SHP77 (cell line): ENCODE measurements at places on chromosomes 5 and 9.

GRCh38 chr5:34608859-34609648 is 47.1 kb upstream of the RAI14 start:
- DNase-seq: no peak

- DNase-seq: no peak
Observed at GRCh38 chr9:10274988-10275387, 337.8 kb downstream of the PTPRD start.

- no peak for DNase-seq
Observed at GRCh38 chr9:88733651-88734421, 198.9 kb downstream of the NXNL2 start.

- no peak for DNase-seq
Observed at GRCh38 chr9:126461029-126461428, 134.4 kb downstream of the MVB12B start.

DNA sequence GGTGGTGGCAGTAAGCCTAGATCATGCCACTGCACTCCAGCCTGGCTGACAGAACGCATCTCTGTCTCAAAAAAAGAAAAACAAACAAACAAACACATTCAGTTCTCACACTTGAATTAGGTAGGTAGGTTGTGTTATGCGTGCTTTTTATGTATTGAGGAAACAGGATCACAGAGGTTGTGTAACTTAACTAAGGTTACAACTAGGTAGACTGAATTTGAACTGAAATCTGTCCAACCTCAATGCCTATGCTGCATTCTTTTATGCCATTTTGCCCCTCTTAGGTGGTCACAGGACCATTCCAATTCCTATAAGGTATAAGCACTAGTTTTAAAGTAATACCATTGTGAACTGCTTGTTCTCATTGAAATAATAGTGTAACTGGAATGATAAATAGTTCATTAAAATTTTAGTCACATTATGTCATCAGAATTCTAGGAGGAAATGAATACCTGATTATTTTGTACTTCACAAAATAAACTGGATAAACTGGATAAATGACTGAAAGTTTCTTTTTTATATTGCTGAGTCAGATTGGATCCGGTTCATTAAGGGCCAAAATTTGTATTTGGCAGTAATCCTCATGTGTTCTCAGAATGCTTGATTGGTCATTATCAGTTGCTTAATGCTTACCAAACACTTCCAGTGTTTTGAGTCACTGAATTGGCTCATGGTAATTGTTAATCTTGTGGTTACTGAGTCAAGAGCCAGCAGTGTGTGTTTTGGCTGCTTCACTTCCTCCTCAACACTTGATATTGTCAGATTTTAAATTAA is 7.1 kb downstream of the UBAP1 start:
- no peak for DNase-seq

GRCh38 chr5:125478599-125478998 is 732.2 kb upstream of the ZNF608 start:
- no peak for DNase-seq

GRCh38 chr5:174348311-174348981 is 302.9 kb downstream of the NSG2 start:
- no peak for DNase-seq

DNA sequence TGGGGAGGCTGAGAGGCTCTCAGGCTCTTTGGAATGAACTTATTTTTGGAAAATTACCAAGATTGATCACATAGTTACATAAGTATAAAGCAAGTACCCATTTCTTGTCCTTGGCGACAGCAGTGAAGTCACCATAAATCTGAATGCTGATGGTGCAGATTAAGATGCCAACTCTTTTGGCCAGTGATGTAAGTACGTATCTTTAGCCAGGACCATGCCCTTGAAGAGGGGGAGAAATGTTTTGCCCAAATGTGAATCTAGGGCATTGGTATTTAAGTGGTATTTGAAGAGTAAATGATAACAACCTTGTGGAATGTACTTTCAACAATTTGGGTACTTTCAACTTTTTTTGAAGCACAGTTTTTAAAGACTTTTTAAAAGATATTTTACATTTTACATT is 68.2 kb upstream of the RAD23B start:
- no peak for DNase-seq

DNA sequence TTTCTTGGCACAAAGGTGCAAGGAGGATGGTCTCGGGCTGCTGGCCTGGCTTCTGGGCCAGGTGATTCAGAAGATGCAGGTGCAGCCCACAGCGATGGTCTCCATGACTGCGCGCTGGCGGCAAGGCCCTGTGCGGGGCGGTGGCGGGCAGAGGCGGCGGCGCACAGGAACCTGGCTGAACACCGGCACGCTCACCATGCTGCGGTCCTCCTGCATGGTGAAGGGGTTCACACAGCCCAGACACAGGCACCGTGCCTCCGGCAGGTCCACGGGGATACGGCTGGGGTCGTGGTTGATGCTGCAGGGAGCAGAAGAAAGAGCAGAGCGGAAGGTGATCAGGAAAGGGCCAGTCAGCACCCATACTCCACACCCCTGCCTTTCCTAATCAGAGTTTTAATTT is 4.8 kb downstream of the IL17B start:
- DNase-seq: no peak

- no peak for DNase-seq
Observed at GRCh38 chr9:86322973-86323644, 31.1 kb downstream of the TUT7 start.

DNA sequence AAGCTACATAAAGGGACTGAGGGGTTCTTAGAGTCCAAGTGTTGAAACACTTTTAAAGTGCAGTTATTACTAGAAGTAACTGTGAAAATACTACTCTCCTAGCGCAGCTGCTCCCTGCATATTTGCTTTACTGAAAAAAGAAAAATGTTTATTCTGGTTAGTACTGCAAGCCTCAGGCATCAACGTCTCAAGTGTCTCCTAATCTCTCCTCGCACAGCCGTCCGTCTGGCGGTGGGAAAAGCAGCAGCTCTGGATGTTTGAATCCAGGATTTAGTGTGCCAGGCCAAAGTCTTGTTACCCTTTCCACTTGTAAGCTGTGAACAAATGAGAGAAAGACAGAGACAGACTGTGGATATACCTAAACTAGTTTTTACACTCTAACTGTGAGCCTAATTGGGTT is 31.1 kb downstream of the RORB start:
- no peak for DNase-seq

- DNase-seq: no peak
Observed at GRCh38 chr5:149849966-149850910, 94.4 kb downstream of the PDE6A start.

- no peak for DNase-seq
Observed at GRCh38 chr9:109556061-109556460, 58.0 kb upstream of the PTPN3 start.

GRCh38 chr5:57859626-57860025 is 377.0 kb upstream of the ACTBL2 start:
- DNase-seq: no peak

GRCh38 chr9:15867334-15867733 is 314.5 kb downstream of the CCDC171 start:
- DNase-seq: peak; percentile 25

- DNase-seq: no peak
Observed at GRCh38 chr5:39750661-39751060, 325.9 kb upstream of the DAB2 start.

- DNase-seq: no peak
Observed at GRCh38 chr9:93043122-93043521, 15.4 kb upstream of the SUSD3 start.

- no peak for DNase-seq
Observed at GRCh38 chr9:109887079-109887478, 107.1 kb downstream of the PALM2AKAP2 start.

GRCh38 chr5:169139480-169140050 is 161.4 kb downstream of the SLIT3 start:
- no peak for DNase-seq

DNA sequence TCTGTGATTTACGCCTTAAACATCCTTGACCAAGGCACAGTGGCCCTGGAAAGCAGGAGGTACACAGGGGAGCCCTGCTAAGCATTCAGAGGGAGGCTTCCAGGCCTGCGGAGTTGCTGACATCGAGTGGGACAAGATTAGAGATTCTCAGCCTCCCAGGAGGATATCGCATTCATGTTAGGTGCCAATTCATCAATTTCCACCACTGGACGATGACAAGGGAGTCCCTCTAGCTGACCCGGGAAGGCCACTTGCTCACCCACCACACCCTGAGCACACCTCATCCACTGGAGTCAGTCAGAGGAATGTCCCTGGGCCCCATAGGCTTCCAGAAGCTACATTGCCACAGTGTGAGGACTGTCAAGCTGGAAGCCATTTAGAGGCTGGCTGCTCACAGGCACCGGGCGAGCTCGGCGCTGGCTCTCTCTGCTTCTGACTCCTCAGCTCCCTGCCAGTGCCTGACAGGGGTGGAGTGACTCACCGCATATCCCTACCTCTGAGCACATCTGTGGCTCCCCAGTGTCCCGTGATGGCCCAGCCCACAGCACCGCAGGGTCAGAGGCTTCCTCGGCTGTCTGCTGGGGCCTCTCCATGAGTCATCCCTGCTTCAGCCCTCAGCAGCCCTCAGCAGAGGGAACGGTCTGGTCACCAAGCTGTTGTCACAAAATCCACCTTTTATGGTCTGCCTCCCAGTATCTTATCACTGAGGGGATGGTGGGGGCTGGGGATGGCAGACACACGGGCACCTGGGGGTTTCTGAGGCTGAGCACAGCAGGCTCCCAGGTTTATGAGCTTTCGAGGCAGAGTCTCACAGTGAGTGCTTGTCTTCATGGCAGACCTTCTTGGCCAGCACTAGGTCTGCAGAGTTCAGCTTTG is 117.5 kb downstream of the ZNF608 start:
- DNase-seq: peak; percentile 75

DNA sequence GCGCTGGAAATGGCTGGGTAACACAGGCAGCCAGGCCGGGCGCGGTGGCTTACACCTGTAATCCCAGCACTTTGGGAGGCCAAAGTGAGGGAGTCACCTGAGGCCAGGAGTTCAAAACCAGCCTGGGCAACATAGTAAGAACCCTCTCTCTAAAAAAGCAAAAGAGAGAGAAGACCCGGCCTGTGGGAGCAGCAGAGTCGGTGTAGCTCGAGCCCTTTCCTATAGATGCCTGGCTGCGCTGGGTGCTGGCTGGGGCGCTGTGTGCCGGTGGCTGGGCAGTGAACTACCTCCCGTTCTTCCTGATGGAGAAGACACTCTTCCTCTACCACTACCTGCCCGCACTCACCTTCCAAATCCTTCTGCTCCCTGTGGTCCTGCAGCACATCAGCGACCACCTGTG is 9.2 kb downstream of the UCK1 start:
- no peak for DNase-seq

DNA sequence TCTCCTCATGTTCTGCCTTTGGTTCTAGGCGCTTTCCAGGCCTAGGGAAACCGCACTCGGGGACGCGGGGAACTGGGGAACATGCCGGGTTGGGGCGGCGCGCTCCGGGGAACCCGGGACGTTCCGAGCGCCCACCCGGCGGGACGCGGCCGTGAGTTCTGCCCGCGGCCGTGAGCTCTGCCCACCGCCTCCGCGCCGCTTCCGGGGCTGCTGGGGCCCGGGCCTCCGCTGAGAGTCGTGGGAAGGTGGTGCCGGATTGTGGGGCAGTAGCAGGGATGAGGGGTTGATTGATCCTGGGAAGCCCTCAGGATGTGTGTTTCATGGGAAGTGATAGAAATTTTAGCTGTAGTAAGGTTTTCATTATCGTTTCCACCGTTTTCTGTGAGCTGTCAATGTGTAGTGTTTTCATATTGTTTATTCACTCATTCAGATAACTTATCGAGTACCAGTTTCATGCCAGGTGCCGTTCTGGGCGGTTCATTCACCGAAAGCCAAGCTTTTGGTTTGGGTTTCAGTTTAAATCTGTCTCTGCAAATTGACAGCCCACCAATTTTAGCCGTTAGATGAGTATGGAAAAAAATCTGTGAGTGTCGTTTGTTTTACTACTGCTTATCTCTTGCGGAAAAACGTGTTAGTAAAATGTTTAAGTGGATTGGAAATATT is 657 bp downstream of the MTRR start:
- DNase-seq: no peak

- DNase-seq: peak; percentile 16
Observed at GRCh38 chr5:88269222-88269771, 652 bp upstream of the TMEM161B start.
